ENCODE measurements at places on chromosomes 3 and 15.

- DNase-seq: no peak
Measured at GRCh38 chr15:73518180-73518862, 75.4 kb downstream of the REC114 start.

GRCh38 chr3:33218446-33219174, at the start of gene SUSD5:
SUSD5 (minus strand) TSS chr3:33218810; CDS start chr3:33218797, 13 bp downstream.
- DNase-seq: peak; percentile 12

DNA sequence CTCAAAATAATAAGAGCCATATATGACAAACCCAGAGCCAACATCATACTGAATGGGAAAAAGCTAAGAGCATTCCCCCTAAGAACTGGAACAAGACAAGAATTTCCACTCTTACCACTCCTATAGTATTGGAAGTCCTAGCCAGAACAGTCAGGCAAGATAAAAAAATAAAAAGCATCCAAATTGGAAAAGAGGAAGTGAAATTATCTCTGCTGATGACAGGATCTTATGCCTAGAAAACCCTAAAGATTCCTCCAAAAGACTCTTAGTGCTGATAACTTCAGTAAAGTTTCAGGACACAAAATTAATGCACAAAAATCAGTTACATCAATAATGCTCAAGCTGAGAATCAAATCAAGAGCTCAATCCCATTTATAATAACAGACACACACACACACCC, 45.9 kb upstream of the SLC2A2 start:
- DNase-seq: no peak

GRCh38 chr15:35994876-35995275, 448.9 kb upstream of the DPH6 start:
- no peak for DNase-seq

GRCh38 chr15:80041494-80042253, 17.8 kb upstream of the ZFAND6 start:
- DNase-seq: no peak

DNA sequence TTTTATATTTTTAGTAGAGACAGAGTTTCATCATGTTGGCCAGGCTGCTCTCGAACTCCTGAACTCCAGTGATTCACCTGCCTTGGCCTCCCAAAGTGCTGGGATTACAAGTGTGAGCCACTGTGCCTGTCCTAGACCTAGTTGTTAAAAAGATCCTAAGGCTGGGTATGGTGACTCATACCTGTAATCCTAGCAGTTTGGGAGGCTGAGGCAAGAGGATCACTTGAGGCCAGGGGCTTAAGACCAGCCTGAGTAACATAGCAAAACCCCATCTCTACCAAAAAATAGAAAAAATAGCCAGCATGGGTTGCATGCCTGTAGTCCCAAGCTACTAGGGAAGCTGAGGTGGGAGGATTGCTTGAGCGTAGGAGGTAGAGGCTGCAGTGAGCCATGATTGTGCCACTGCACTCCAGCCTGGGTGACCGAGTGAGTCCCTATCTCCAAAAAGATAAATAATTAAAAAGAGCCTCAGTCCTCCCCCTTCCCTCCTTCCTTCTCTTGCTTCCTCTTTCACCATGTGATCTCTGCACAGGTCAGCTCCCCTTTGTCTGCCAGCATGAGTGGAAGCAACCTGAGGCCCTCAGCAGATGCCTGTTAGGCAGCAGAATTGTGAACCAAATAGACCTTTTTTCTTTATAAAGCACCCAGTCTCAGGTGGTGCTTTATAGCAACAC, 9.8 kb upstream of the FNDC3B start:
- DNase-seq: no peak

GRCh38 chr15:87387766-87388165, 868.8 kb downstream of the NTRK3 start:
- no peak for DNase-seq

GRCh38 chr3:53630547-53630946, 136.1 kb downstream of the CACNA1D start:
- DNase-seq: no peak

DNA sequence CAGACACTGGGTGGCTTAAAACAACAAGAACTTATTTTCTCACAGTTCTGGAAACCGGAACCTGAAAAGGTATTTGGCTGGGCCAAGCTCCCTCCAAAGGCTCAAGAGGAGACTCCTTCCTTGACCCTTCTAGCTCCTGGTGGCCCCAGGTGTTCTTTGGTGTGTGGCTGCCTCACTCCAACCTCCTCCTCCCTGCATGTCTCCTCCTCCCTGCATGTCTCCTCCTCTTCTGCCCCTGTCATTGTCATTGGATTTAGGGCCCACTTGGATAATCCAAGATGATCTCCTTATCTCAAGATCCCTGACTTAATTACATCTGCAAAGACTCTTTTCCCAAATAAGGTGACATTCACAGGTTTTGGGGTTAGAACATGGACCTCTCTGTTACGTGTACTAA, 69.8 kb upstream of the MFGE8 start:
- DNase-seq: no peak

Data from NCI-H524 (cell line).